ENCODE measurements at places on chromosomes 2 and 18.

DNA sequence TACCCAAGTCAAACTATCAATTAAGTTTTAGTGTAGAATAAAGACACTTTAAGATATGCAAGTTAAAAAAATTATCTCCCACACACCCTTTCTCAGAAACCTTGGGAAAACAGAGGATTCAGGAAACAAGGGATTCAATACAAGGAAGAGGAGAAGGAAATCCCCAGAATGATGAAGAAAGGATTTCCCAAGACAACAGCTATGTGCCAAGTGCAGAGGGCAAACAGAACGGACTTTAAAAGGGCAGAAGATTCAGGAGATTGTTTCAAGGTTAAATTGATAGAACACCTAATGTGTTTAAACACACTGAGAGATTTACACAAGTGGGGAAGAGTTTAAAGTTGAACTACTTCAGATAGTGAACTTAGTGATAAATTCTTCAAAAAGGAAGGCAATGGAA, 71.5 kb upstream of the EPAS1 start:
- no peak for DNase-seq

DNA sequence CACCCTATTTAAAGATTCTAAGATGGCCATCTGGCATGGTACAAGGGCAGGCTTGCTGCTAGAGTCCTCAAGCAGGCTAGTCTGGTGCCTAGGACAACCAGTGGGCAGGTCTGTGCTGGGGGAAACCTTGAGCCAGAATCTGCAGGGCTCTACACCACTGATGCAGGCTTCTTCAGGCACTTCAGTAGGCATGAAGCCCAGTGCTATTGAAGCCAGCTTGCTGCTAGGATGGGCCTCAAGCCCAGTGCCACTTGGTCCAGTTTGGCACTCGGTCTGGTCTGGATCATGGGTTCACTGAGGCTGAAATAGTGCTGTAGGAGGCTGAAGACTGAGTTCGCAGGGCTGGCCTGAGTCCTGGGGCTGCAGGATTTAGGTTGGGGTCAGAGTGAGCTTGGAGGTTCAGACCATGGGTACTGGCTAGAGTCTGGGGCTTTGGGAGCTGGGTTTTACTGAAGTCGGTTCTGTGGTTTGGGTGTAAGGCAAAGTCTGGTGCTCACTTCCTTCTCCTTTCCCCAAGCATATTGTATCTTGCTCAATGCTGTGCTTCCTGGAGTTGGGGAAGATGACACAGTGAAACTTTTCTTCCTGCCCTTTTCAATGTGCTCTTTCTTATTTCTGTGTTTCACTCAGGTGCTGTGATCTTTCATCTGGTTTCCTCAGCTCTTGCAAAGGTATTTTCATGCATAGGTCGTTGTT, 41.2 kb downstream of the SP100 start:
- DNase-seq = no peak

- no peak for DNase-seq
Observed at GRCh38 chr2:162072181-162072702, 1.8 kb downstream of the DPP4 start.

- no peak for DNase-seq
Observed at GRCh38 chr2:212727751-212728150, 189.1 kb upstream of the ERBB4 start.

- no peak for DNase-seq
Observed at GRCh38 chr2:96512341-96512740, 7.2 kb upstream of the NEURL3 start.

DNA sequence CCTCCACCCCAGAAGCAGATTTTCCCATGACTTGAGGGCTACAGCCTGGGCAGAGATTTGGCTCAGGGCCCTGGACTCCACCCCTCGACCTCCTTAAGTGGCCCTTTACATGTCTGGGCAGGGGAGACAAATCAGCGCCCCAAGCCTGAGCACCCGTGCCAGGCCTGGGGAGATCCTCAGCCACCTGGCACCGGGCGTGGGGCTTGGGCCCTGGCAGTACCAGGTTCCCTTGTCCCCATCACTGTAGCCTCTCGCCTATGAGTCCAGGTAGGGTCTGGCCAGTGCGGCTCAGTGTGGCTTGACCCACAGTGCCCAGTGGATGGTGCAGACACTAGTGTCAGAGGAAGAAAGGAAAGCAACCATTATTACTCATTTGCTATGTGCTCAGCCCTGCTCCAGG, 22.0 kb upstream of the DNMT3A start:
- no peak for DNase-seq

DNA sequence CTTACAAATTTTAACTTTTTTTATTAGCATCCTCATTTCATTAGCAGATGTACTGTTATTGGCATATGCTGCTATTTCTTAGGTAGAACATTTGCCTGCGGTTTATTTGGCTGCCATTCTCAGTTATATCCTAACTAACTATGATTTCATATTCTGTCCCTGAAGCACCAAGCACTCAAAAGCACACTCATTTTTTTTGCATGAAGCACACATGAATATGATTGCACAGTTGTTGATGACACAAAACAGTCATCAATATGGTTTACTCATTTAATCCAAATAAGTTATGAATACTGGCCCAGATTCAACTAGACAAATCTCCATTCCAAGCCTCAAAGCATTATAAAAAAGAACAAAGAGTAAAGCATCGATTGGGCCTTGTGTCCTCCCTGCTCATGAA, 129.4 kb upstream of the CNTNAP5 start:
- no peak for DNase-seq

- DNase-seq = no peak
Observed at GRCh38 chr2:191049728-191050639, 36.0 kb upstream of the STAT1 start.
